ENCODE measurements at places on chromosomes 7 and 10.

GRCh38 chr7:6286486-6286885 is 14.1 kb upstream of the CYTH3 start:
- no peak for DNase-seq

GRCh38 chr10:84946904-84947303 is 618.5 kb downstream of the CCSER2 start:
- no peak for DNase-seq

GRCh38 chr10:13117841-13118783 is 18.1 kb downstream of the OPTN start:
- DNase-seq: no peak

- no peak for DNase-seq
Observed at GRCh38 chr10:113236998-113237397, 287.0 kb downstream of the TCF7L2 start.

- DNase-seq: no peak
Observed at GRCh38 chr7:98668255-98668654, 51.2 kb downstream of the NPTX2 start.
